Progenitor cell of endocrine pancreas (in vitro differentiated cells): ENCODE measurements at places on chromosomes 1 and 21.

GRCh38 chr1:55463814-55464475, 248.8 kb upstream of the USP24 start:
- no peak for DNase-seq

- no peak for DNase-seq
Measured at GRCh38 chr1:35326246-35326866, 57.8 kb downstream of the ZMYM4 start.

DNA sequence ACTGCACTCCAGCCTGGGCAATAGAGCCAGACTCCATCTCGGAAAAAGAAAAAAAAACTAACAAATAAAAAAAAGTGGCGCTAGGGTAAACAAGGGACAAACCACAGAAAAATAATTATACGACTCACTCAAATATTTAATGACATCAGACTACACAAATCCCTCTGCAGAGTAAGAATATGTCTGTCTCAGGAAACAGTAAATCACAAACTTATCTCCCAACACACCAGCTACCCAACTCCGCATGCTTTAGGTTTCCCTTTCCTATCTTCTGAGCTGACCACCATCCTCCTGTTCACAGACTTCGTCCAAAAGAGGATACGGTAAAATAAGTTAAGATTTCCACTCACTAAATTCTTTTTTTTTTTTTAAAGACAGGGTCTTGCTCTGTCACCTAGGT, 16.2 kb downstream of the WDR47 start:
- DNase-seq = no peak

- no peak for DNase-seq
Measured at GRCh38 chr1:154386643-154387352, 18.3 kb upstream of the IL6R start.

DNA sequence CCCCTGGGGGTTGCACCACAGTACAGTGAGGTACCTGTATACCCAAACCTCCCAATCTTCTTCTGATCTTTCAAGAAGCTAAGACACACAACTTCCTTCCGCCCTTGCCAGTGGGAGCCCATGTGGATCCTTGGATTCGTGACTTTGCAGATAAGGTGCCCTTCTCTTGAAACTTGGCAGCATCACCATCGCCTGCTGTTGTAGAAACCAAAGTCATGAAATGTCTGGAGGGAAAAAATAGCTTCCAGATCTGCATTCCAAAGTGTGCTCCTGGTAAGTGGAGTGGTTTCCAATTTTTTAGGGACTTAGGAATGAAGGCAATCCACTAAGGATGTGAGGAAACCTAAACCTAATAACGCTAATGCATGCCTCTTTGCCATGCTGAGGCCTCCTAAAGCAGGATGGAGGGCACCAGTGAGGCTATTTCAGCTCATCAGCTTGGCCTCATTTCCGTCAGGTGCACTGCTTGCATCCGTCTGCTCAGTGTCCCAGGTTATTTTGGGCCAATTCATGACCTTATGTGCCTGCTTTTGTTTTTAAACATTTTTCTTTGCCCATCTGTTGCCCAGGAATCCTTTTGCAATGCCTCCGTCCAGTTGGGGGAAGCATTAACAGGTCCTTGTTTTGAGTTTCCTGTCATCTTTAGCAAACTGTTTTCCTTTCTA, 8.2 kb upstream of the EFHD2 start:
- DNase-seq = no peak

GRCh38 chr1:232904131-232904530, 46.3 kb upstream of the NTPCR start:
- no peak for DNase-seq

DNA sequence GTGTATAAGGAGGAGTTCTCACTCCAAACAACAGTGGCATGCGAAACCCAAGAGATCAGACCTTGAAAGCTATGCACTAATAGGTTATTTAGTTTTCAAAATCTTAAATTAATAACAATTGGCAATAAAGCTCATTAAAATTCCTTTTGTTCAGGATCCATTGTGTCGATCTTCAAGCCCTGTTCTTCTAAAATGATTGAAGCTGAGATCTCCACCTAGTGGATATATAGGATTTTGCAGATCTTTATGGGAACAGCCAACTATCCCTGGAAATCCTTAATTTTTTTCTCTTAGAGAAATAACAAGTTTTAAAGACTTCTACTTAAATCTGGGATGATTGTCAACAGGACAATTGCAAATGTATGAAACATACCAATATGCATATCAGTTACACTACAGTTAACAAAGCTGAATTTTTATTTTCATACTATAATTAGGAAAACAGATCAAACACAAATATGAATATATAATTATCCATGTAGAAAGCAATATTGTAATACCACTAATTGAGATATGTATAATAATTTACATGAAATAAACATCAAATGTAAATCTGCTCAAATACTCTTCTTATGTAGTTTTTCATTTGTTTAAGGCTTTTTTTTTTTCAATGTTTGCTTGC, 43.3 kb downstream of the LRRC53 start:
- no peak for DNase-seq

- no peak for DNase-seq
Measured at GRCh38 chr1:54156986-54157385, 4.2 kb upstream of the CDCP2 start.
